ENCODE measurements at places on chromosomes 16 and 17.

- no peak for DNase-seq
Measured at GRCh38 chr16:69049603-69050375, 55.7 kb upstream of the HAS3 start.

- no peak for DNase-seq
Measured at GRCh38 chr16:84929421-84930297, 81.7 kb downstream of the ZDHHC7 start.

DNA sequence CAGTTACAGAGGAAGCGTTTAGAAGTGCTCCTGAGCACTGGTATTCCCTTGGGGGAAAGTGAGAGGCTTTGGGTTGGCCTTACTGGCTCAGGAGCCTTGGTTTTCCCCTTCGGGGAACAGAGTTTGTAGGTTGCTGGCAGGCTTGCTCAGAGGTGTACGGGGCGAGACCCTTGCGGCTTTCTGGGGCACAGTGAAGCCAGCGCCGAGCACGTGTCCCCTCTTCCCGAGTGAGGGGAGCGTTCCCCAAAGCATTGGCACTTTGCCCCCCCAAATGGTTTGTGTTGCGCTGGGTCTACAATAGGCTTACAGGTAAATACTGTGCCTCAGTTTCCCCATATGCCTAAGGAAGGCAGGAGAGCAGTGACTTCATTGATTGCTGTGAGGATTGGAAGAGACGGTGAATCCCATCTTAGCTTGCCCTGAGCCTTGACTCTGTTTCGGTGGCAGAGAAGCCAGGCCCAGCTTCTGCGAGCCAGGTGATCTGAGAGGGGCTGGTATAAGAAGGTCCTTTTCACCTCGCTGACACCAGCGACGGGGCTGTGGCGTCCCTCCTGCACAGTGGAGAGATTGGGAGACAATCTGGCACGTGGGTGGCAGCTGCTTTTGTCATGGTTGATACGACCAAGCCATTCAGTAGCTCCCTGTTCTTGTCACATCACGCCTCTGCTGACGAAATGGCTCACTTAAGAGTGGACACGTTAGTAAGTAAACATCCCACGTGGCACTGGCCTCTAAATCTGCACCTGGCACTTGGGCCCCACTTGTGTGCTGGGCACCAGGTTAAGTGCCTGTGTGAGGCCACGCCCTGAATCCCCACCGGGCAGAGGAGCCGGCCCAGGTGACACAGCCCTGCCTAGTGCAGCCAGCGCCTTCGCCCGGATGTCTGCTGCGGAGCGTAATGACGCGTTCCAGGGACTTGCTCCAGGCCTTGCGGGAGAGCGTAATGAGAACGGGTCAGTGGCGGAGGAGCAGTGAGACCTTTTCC, 55.0 kb downstream of the MEAK7 start:
- DNase-seq, result no peak

- no peak for DNase-seq
Measured at GRCh38 chr17:45734598-45734997, 49.5 kb upstream of the CRHR1 start.

DNA sequence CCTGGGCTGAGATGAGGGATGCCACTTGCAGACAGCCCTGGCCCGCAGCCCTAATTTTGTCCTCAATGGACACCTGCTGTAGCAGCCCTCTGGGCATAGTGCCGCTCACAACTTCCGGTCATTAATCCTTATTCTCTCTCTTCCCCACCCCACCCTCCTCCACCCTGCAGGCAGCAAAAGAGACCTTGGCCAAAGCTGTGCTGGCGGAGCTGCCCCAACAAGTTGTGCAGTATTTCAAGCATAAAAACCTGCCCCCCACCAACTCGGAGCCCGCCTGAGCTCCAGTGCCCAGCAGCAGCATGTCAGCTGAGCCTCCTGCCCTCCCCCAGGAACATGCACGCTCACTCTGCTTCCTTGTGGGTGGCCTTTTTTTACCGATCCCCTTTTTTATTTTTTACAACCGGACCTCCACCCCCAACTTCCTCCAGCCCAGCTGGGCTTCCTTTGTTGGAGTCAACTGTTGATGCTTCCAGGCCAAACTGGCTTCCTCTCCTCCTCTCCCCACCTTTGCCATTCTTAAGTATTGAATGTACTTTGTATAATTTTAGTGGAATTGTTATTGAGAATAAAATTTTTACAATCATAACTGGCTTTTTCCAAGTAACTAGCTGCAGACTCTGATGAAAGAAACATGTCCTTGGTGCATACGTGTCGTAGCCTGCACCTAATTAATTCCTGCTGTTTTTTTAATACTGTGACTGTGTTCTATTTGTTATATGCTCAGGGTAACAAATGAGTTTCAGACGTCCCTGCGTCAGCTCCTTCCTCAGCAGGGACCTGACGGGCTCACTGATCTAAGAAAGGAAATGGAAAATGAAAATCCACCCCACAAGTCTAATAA, 38.2 kb downstream of the PSME3IP1 start:
- DNase-seq, result no peak

DNA sequence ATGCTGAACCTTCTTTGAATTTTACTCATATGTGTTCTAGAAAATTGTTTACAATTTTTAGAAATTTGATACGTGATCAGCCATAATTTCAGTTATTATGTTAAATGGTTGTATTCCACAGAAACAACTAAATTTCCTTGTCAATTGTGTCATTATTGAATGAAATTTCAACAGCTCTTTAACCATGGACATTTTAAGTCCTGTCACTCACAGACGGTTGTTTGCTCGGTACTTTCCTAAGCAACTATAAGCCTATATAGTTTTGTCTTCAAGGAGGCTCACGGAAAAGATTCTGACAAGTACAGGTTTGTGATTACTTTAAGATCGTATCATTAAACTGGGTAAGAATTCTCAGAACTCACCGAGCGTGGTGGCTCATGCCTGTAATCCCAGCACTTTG, 31.8 kb downstream of the SLC39A11 start:
- no peak for DNase-seq

DNA sequence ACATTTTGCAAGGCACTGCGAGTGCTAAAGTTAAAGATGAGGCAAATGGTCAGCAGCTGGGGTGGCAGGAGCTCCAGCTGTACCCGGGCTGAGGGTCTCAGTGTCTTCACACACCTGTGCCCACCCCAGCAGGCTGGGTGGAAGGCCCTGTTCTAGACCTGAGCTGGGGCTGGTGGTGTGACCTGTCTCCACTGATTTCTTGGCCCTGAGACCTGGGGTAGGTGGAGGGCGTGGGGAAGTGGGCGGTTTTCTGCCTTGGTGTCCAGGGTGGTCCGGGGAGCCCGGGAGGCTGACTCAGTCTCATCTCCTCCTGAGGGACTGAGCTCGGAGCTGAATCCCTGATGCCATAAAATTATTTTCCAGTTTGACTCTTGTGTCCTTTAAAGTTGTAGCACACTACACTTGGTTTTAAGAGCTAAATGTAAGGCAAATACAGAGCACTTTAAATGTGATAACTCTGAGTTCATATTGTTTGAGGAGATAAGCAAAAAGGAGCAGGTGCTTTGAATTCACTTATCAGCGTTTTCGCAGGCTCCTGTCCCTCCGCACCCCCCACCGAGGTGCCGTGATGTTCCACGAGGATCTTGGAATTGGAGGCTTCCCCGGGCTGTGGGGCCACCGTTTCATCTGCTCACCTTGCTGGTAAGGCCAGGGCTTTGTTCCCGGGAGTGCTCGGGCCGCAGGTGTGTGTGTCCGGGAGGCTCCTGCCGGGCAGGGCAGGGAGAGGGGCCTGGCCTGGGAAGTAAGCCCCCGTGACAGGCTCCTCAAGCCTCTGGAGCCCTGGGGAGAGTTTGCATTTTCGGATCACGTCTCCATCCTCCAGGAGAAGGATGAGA, 117.0 kb downstream of the AATF start:
- no peak for DNase-seq

Data from DND-41 (cell line).